ENCODE measurements at places on chromosomes 12 and 14.

- DNase-seq, result no peak
These were observed 64.6 kb downstream of the EP400 start for GRCh38 chr12:132014092-132014914.

GRCh38 chr14:94019329-94019728 is 6.8 kb upstream of the OTUB2 start:
- no peak for DNase-seq

GRCh38 chr14:39182770-39183684 is 8.0 kb downstream of the PNN start:
- DNase-seq, result no peak

DNA sequence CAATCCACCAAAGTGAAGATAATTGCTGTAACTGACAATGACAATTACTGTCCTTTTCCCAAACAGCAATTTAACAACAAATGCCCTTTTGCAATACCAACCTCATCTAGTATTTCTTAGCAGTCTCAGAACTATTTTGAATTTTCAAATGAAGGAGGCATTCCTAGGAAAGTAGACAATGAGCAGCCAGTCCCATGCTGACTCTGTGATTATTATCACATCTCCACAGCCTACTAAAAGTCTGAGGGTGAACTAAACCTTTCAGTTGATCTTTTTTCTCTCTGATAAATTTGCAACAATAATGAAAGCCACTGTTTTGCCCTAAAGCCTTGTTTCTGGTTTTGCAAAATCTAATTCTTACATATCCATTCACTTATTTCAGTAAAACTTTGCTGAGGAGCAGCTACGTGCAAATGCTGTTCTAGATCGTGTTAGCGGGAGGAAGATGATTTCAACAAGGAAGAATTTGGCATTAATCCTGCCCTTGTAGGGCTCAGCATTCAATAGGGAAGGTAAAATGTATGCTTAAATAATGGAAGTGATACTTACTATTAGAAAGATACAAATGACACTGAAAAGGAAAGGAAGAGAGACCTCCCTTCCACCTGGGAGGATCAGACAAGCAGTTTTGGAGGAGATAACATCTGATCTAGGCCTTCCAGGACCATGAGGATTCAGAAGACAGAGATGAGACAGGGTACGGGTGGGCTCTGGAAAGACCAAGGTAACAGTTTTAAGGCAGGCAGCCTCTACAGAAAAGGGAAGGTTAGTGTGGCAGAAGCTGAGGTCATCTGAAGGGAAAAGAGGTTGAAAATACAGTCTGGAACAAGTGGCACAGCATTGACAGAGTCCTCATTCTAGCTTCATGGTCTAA is 47.4 kb downstream of the SLC38A1 start:
- DNase-seq, result no peak

- no peak for DNase-seq
These were observed 80.9 kb downstream of the CRADD start for GRCh38 chr12:93757792-93758694.

DNA sequence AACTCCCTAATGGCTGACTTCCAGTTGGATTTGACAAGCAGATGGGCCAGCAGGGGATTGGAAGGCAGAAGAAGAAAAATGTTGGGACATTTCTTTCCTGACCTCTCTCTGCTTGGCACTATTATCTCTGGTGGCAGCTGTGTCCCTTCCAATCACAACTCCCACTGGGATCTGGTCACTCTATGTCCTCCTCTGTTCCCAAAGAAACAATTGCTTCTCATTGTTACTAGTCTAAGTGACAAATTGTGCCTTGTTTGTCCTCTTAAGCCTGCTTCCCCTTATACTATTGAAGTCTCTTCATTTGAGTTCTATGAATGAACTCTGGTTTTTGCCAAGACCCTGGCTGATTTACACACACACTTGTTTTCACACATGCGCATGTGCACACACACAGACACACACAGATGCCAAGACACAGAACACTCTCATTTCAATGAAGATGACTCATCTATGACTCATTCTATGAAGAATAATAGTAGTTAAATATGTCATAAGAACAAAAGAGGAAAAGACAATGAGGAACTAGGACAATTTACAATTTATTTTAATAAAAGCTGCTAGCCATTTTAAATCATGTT is 83.0 kb upstream of the FAR2 start:
- peak; percentile 19 for DNase-seq

GRCh38 chr14:75880512-75880911 is 101.3 kb downstream of the TGFB3 start:
- no peak for DNase-seq

GRCh38 chr14:77343662-77344061 is 22.8 kb downstream of the GSTZ1 start:
- DNase-seq, result no peak

DNA sequence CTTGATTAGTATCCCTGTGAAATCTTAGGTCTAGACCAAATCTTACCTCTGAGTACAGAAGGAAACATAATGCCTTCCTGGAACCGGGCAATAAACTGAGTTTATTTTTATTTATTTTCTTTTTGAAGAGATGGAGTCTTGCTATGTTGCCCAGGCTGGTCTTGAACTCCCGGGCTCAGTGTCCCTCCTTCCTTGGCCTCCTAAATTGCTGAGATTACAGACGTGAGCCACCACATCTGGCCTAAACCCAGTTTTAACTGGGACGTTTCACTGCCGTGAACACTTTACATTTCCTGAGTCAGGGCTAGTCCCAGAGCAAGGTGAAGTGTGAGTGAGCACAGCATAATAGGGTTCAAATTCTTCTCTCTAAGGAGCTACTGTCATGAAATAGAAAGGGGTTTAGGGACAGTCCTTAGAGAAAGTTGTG is 671 bp downstream of the GUCY2C start:
- DNase-seq, result no peak

DNA sequence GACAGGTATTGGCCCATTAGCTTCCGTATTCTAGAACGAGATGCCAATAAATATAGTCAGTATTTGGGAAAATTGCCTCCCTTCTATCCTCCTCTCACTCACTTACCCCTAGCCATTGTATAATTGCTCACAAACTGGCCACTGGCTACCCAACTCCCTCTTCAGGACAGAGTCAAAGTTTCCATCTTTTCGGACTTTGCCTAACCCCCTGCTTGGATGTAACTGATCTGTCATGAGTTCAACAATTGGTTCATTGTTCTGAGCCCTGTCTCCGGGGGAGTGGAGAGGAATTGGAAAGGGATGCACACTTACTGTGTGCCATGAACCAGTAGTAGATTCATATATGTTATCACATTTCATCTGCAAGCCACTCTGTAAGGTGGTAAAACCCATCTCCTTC is 12.2 kb downstream of the MYRFL start:
- no peak for DNase-seq

DNA sequence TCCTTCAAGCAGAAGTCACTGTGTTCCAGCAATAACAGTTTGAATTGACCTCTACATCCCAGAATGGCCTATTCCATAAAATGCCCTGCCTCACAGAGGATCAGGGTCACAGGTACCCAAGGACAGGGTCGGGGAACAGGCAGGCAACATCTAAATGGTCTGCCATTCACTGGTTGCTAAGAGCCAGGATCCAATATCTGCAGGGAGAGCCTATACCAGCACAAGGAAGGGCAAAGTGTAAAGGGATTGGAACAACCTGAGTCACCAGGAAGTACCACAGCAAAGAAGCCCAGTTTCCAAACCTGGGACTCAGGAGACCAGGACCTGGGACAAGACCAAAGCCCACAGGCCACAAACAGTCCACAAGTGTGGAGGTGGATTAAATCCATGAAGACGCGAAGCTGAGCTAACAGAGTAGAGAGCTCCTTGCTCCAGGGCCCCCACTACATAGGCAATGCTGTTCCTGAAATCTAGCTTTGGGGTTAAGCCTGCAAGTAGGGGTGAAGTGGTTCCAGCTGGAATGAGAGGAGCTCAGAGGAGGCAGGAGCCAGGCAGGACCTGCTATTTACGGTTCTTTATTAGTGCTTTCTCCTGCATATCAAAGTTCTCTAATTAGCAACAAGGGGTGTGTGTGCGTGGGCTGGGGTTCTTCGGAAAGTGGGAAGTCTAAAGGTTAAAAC is 274.3 kb downstream of the BCL11B start:
- DNase-seq, result no peak

- no peak for DNase-seq
These were observed 87.1 kb downstream of the RAD52 start for GRCh38 chr12:862303-862911.

GRCh38 chr12:116202433-116202832 is 75.1 kb downstream of the MED13L start:
- DNase-seq, result no peak

DNA sequence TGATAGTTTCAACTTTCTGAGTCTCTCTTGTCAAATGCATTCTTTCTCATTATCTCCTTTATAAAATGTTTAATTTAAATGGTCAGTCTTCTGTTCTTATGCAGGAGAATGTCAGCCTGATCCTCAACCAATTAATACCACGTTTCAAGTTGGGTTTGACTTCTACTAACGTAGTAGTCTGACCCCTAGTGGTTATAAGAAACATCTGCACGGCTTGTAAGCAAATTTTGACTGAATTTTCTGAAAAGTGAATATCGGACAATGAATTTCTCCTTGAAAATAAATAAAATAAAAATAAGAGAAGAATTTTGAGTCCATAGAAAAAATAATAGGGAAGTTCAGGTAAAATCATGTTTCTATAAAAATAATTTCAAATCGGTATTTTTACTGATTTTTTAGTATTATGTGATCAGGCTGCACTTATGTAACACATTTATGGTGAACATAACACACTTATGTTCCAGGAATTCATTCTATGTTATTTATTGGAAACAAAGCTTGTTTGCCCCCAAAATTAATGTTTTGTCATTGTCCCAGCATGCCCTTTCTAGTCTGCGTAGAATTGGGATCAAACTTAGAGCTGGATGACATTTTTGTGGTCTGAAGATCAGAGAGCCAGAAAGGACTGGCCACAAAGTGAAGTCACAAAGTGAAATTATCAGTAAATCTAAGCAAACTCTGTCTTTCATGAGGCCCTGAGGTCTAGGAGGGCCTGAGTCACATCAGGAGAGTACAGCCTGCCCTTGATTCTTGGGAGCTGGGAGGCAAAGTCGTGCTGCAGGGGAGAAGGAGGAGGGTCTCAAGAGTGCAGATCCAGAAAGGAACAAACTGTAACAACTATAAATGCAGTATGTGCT is 101.2 kb upstream of the STXBP6 start:
- DNase-seq, result peak; percentile 91

- no peak for DNase-seq
These were observed 79.8 kb upstream of the TUNAR start for GRCh38 chr14:95796788-95797187.

GRCh38 chr12:28603239-28603638 is 413.0 kb downstream of the CCDC91 start:
- DNase-seq, result no peak

DNA sequence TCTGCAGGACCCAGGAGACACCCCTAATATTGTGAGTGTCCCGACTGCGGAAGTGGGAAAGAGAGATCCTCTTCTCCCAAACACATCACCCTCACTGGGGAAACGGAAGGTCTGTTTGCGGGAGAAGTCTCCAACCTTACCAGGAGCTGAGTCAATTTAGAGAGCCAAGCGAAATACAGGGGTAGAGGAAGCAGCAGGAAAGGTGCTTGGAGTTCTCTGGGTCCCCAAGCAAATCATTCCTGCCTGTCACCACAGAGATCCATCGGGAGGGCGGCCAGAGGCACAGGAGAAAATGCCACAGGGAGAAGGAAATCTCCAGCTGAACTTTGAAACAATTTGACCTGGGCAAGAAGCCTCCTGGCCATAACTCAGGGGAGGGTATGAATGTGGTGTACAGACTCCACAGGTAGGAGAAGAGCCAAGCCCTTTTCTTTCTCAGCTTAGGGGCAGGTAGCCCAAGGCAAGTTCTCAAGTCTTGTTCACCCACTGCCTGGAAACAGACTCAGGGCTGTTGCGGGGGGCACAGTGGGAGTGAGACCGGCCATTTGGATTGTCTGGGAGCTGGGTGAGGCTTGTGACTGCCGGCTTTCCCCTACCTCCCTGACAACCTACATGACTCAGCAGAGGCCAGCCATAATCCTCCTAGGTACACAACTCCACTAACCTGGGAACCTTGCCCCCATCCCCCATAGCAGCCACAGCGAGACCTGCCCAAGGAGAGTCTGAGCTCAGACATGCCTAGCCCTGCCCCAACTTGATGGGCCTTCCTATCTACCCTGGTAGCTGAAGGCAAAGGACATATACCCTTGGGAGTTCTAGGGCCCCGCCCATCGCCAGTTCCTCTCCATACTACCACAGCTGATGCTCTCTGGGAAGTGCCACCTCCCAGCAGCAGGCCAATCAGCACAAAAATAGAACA is 211.9 kb upstream of the ARHGAP5 start:
- DNase-seq, result no peak

DNA sequence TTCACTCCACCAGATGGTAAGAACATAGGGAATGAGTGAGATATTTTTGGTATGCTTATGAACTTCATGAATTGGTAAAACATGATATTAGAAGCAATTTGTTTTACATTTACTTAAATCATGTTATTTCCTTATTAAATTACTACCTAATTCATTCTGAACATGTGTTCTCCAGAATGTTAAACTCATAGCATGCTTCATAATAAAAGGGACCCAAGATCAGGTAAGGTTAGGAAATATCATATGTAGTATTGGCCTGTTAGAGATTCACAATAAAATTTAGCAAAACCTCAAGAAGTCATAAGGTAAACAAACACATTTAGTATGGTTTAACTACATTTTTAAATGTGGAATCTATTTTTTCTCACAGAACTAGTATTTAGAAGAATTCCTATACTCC is 28.2 kb downstream of the PTPRQ start:
- no peak for DNase-seq

DNA sequence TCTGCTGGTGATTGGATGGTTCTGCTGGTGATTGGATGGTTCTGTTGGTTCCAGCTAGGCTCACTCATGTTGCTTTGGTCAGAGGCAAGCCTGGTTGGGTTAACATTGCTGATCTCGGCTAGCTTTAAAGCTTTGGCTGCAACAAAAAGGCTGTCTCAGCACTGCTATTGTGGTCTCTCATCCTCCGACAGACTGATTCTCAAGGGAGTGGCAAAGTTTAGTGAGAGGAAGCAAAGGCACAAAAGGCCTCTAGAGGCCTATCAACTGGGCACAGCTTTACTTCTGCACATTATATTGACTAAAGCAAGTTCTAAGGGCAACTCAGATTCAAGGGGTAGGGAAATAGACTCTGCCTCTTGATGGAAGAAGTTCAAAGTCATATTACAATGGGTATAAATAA is 84.7 kb upstream of the LGR5 start:
- no peak for DNase-seq

Data from H4 (cell line).